ENCODE measurements at places on chromosomes 5 and 9.
A peak's percentile ranks its signal among the peaks of the same experiment; 100 is the strongest.

- DNase-seq: no peak
Measured at GRCh38 chr9:91348191-91348807, 13.4 kb downstream of the AUH start.

GRCh38 chr5:68476854-68477253, 261.3 kb downstream of the PIK3R1 start:
- no peak for DNase-seq

DNA sequence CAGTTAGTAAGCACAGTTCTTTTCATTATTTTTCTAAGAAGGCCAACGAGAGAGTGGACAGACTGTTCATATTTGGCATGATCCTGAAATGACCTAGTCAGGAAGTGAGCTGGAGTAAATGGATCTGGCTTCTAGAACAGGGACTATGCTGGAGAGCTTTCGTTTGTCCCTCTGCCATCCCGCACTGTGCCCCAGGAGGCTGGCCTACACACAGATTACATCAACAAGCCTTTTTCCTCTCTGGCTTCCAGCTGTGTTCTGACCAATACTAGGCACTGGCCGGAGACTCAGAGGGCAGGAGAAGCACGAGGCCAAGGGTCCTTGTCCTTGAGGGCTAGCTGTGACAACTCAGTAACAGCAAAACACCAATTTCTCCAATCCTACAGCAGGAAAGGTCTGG, 127.8 kb downstream of the MED27 start:
- DNase-seq: no peak

GRCh38 chr5:167699432-167699831, 592.0 kb upstream of the WWC1 start:
- no peak for DNase-seq

DNA sequence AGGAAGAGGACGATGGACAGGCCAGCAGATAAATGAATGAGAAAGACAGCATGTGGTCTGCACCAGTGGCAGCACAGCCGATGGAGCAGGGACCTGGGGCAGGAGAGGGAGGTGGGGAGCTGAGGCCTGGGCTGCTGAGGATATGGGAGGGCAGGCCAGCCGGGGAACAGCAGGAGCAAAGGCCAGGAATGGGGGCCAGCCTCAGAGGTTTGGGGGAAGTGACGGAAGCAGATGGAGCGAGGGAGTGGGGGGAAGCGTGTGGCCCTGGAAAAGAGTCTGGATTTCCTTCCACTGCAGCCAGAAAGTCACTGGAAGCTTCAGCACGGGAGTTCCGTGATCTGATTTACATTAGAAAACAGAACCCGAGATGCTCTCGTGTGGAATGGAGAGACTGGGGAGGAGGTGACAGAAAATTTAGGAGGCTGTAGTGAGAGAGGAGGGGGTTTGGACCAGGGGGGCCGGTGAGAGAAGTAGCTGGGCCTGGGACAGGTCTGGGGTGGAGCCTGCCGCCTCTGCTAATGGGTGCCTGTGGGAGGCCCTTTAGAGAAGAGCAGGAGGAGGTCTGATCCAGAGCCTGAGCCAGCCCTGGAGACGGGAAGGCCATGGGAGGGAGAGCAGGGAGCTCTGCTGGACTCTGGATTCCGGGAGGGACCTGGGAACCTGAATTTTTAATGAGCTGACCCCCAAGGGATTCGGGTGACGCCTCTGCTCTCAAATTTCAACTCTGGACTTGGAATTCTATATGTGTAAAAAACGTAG, 65.4 kb downstream of the TSPAN17 start:
- DNase-seq: no peak

DNA sequence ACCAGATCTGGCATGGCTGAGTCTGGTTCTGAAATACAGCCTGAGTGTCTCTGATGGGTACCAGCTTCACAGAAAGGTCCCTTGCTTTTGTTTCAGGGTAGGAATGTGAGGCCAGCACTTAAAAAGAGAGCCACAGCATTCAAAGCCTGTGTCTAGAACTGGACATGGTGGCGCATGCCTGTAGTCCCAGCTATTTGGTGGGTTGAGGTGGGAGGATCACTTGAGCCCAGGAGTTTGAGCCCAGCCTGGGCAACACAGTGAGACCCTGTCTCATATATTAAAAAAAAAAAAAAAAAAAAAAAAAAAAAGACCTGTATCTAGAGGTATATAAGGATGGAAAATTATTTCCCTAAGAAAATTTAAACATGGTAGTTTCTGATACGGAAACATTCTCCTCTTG, 202.3 kb downstream of the GAPVD1 start:
- no peak for DNase-seq

DNA sequence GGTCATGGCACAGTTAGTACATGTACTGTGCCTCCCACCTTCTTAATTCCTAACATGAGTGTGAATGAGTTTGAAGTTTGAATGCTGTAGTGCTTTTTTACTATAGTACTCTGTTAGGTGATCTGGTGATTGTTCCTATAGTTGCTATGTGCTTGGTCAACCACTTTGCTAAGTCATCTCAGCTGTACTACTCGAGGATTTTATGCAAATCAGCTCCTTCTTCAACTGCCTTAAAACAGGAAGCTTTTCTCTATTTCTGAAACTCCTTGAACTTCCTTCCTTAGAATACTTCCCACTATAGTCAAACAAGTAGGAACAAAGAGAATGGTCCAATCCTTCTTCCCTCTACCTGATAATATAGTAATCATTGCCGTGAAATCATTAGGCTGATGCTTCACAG, 219.6 kb downstream of the CTNND2 start:
- no peak for DNase-seq

DNA sequence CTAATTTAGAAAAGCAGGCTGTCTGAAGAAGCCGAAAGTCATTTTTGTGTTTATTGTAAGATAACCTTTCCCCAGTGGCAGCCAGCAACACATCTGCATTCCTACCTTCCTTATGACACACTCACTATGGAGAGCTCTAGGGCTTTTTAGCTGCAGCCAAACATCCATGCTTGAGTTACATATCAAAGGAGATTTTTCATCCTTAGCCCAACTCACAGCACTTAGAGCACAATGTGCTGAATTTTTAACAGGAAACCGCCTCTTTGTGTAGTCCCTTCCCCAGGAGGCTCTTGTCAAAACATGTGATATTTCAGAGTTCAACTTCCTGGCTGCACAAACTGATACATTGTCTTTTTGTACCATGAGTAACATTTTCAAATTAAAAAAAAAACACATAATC, 379.2 kb downstream of the CTNND2 start:
- no peak for DNase-seq

DNA sequence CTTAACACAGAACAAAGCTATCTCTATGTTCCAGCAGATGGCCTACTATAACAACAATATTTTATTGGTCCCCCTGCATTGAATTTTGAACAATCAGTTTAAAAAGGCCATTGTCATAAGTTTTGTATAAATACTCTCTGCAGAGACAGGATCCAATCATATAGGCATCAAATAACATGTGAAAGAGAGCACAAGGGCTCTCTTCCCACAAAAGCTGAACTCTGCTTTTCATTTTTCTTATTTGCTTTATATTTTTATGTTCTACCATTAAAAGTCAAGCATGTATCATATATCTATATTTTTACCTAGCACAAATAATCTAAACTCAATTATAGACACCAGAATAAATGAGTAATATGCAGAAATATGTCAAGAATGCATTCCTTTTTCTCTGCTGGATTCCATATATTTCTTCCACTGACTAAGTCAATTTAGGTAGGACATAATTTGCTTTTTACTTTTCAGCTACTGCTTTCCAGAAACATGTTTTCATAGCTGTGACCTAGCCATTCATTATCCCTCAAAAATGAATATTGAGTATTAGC, 143.6 kb downstream of the CDH9 start:
- no peak for DNase-seq

DNA sequence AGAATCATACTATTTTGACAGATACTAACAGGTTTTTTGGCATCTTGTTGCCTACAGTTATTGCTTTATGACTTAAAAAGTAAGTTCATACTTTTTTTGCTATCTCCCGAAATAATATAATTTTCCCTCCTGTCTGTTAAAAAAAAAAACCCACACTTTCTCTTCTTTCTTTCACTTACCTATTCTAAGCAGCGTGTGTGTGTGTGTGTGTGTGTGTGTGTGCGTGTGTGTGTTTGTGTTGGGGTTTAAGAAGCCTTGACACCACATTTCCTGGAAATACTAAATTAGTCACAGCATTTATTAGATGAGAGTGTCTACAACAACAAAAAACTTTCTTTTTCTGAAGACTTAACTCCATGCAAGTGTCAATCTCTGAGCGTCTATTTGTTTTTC, 12.4 kb downstream of the TNFAIP8 start:
- no peak for DNase-seq

DNA sequence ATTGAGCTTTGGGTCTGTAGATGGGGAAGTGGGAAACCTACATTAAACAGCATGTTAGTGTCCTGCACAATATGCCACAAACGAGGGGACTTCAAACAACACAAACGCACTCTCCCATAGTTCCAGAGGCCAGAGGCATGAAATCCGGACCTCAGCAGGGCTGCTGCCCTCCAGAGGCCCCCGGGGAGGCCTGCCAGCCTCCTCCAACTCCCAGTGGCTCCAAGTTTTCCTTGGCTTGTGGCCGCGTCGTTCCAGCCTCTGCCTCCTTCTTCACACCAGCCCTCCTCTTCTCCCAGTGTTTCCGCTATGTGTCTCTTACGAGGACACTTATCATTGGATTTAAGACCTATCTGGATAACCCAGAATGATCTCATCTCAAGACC, 13.3 kb upstream of the COL5A1 start:
- no peak for DNase-seq

DNA sequence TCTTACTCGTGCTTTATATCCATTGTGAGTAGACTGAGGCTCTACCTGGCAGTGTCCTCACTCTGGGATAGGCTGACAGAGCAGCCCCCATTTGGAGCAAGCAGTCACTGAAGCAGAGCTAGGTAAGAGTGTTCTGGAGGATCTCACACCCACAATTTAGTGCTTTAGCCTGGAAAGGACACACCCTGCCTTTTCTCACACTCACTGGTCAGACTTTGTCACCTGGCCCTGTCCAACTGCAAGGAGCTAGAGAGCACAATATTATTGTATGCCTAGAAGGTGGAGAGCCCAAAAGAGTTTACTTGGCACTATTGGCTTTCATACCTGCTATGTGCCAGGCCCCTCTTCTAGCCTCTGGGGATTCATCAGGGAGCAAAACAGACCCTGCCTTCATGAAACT, 141.9 kb downstream of the MAST4 start:
- DNase-seq: no peak

GRCh38 chr5:158246661-158247060, 387.7 kb upstream of the CLINT1 start:
- no peak for DNase-seq

- DNase-seq: no peak
Measured at GRCh38 chr5:50445296-50445949, 4.3 kb upstream of the EMB start.

DNA sequence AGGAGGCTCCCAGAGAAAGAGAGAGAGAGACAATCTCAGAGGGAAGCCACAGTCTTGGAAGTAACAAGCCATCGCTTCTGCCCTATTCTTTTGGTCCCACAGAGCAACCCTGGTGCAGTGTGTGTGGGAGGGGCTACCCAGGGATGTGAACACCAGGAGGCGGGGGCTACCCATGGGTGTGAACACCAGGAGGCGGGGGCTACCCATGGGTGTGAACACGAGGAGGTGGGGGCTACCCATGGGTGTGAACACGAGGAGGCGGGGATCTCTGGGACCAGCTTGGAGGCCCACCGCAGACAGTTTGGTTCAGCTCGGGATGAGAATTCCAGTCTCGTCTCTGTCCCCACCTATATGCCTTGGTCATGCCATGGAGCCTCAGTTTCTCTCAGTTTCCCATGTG, 44.9 kb downstream of the HMCN2 start:
- no peak for DNase-seq

GRCh38 chr9:125889476-125890419, 142.6 kb downstream of the PBX3 start:
- peak; percentile 66 for DNase-seq

DNA sequence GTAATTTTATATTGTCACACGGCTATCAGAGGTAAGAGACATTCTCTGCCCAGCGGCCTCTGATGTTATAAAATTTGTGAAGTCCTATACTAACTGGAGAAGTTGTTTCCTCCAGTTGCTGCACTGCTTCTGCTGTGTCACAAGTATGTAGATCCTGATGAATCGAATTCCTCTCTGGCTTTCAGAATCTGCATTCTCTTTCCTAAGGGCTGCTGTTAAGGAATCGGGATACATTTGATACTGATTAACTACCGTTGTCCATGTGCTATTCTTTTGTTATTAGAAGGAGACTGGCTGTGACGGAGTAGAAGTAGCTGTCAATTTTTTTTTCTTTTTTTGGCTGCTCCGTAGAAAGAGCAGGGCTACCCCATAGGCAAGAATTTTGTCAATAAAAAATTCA, 81.7 kb upstream of the LRRC70 start:
- no peak for DNase-seq

GRCh38 chr5:17907094-17907493, 272.8 kb downstream of the TAF11L14 start:
- no peak for DNase-seq

- DNase-seq: no peak
Measured at GRCh38 chr9:134225186-134225585, 60.8 kb upstream of the RNU6ATAC start.

GRCh38 chr5:55599148-55600050, 64.6 kb upstream of the PLPP1 start:
- DNase-seq: no peak

DNA sequence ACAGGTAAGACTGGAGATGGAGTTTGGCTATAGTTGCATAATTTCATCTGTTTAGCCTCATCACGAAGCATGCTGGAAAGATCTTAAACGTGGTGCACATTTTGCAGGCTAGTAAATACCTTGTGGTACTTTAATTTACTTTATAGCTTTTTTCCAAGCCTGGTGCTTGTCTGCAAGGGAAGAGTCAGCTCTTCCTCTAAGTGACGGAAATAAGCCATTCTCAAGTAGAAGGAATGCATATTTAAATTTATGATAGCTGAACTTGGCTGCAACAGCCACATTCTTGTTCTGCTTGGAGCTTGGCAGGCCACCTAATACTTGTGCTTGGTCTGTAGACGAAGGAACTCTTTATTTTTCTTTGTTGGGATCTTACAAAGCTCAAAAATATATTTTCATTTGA, 188.0 kb upstream of the PIK3R1 start:
- no peak for DNase-seq

- no peak for DNase-seq
Measured at GRCh38 chr9:123795336-123795735, 134.6 kb downstream of the DENND1A start.

DNA sequence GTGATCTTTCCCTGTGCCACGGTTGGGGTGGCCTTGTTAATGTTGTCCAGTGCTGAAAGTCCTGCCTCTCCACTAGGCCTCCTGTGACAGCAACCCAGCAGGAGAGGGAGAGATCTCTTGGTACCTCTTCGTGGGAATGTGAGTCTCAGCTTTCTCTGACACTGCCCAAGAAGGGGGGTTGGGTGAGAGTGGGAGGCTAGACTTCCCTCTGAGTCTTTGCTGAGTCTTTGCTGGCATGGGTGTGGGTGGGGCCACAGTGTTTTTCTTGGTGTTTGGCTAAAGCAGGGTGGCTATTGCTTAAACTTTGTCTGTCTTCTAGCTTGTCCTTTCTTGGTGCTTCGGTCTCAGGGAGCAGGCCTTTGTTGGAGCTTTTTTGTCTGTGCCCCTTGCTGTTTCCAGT, 145.6 kb downstream of the GNA14 start:
- no peak for DNase-seq

Data from activated T-cell treated with anti-CD3 and anti-CD28 coated beads, Interleukin-2, amount 50 U/mL, for 24 hours (primary cell).